Liver (tissue), 10 donors: ENCODE measurements at places on chromosomes 11 and 22. TPM values are rescaled to one million over a fixed set of nuclear protein-coding genes. Genes with fewer than 3 reads are reported as not detected.

KRTAP5-9 gene
- polyA plus RNA-seq, result not detected

F2 gene
- 1,337 TPM for polyA plus RNA-seq

TRIM51 gene
- not detected for polyA plus RNA-seq

FZD4 gene
- 4.9 TPM for polyA plus RNA-seq

OR4D9 gene
- polyA plus RNA-seq, result not detected

RIMBP3C gene
- polyA plus RNA-seq, result 0.05 TPM

CARD16 gene
- polyA plus RNA-seq, result 7.6 TPM

SHANK2 gene
- polyA plus RNA-seq, result 5.4 TPM

C22orf42 gene
- not detected for polyA plus RNA-seq

NRIP3 gene
- 0.07 TPM for polyA plus RNA-seq

MMP12 gene
- not detected for polyA plus RNA-seq

GRCh38 chr22:46070803-46071450, 79.4 kb upstream of the PPARA start:
- no peaks in the 10 kb centered on the region for H3K27me3 ChIP-seq
- peak overlapping the region; percentile 100 for H3K27ac ChIP-seq
- H3K4me1 ChIP-seq, result peaks cover 45% of the 10 kb centered on the region
- no peaks in the 10 kb centered on the region for H3K36me3 ChIP-seq
- peak; percentile 47 for DNase-seq

DNA sequence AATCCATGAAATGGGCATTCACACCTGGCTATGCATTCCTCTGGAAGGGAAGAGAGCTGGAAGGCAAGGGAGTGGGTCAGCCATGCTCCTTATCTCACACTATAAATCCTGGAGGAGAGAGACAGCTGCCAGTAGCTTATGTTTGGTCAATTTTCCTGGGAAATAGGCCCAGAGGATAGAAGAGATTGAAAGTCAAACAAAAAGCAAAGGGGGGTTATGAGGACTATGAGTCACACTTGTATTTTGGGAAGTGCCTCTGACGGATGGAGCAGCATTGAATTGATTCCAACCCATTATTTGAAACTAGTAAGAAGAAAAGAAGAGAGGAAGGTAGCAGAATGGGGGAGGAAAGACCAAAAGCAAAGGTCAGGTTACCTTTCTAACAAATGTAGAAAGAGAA, 25.0 kb downstream of the SNX19 start:
- DNase-seq, result no peak
- H3K27me3 ChIP-seq, result no peaks in the 10 kb centered on the region
- peak overlapping the region; percentile 18 for H3K27ac ChIP-seq
- no peak overlapping the region for H3K4me3 ChIP-seq
- peaks cover 11% of the 10 kb centered on the region for H3K36me3 ChIP-seq
- H3K4me1 ChIP-seq, result peaks cover 4% of the 10 kb centered on the region

DNA sequence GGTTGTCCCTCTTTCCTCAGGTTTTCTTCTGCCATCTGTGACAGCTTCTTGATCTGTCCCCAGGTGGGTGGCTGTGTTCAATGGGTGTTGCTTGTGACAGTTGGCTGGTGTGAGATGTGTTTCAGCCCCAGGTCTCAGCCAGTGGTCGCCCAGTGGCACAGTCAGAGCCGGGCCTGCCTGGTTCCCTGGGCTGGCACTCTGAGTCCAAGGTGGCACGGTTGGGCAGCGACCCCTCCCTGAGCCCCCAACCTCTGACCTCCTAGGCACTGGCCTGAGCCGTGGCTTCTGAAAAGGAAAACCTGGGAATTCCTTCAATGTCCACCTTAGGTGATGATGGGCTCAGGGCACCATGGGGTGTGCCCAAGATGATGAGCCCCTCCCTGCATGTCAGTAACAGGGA, 14.0 kb upstream of the PRODH start:
- no peak overlapping the region for H3K27ac ChIP-seq
- H3K4me1 ChIP-seq, result peaks cover 15% of the 10 kb centered on the region
- H3K4me3 ChIP-seq, result no peak overlapping the region
- no peaks in the 10 kb centered on the region for H3K36me3 ChIP-seq

DNA sequence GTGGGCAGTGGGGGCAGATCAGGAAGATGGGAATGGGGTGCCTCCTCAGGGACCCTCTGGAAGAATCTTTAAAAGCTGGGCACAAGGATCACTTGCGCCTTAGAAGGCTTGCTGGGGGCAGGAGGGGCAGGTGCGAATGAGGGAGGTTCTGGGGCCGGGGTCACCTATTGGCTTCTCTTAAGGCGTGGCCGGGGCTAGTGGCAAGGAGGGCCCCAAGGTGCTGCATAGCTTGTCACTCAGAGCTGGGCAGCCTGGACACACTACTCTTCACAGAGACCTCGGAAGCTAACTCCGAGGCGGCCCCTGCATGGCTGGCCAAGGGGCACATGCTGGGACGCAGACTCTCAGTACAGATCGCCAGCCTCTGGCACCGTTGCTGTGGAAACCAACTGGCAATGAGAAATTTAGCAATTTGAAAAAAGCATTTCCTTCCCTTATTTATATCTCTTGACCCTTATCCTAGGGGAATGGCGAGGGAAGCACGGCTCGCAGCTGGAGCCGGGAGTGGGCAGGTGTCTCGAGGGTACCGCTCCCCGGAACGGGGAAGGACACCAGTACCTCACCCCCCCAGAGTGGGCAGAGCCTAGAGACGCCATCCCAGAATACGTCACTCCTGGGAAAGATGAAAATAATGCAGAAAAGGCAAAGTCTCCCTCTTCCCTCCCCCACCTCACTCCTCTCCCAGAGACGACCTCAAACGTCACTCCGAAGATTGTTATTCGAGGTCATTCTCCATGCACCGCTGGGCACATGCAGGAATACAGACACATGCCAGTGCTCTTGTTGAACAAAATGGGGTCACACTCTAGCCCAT, 188.1 kb downstream of the CTTN start:
- no peak overlapping the region for H3K27ac ChIP-seq
- H3K27me3 ChIP-seq, result no peaks in the 10 kb centered on the region
- no peaks in the 10 kb centered on the region for H3K36me3 ChIP-seq
- no peaks in the 10 kb centered on the region for H3K4me1 ChIP-seq
- no peak overlapping the region for H3K4me3 ChIP-seq

DNA sequence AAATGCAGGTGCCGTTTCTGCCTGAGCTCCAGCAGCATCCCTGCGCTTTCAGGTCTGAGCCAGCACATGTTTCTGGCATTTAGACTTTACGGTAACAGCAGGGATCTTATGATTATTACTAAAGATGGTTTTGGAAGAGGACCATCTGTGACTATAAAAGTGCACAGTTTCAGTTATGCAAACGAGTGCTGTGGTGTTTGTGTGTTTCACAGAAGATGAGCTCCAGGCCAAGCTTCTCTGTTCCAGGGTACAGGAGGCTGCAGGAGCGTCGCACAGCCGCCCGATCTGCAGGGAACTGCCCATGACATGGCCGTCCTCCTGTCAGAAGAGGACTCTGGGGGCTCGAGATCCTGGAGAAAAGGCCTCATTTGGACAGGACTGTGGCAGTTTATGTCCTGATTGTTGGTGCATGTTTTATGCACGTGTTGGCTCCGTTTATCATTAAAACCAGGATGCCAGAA, 297.3 kb downstream of the TBC1D22A start:
- H3K36me3 ChIP-seq, result peaks cover 11% of the 10 kb centered on the region
- H3K4me1 ChIP-seq, result no peaks in the 10 kb centered on the region
- H3K4me3 ChIP-seq, result no peak overlapping the region
- no peaks in the 10 kb centered on the region for H3K27me3 ChIP-seq
- no peak overlapping the region for H3K27ac ChIP-seq
- DNase-seq, result no peak

- no peaks in the 10 kb centered on the region for H3K27me3 ChIP-seq
- H3K4me1 ChIP-seq, result no peaks in the 10 kb centered on the region
- no peaks in the 10 kb centered on the region for H3K36me3 ChIP-seq
- H3K27ac ChIP-seq, result no peak overlapping the region
- no peak for DNase-seq
Observed at GRCh38 chr11:107493117-107493516, 35.5 kb upstream of the CWF19L2 start.

- no peak overlapping the region for H3K4me3 ChIP-seq
- H3K36me3 ChIP-seq, result no peaks in the 10 kb centered on the region
- no peak for DNase-seq
- no peak overlapping the region for H3K27ac ChIP-seq
- no peaks in the 10 kb centered on the region for H3K27me3 ChIP-seq
Observed at GRCh38 chr11:38307455-38307854, 1709.4 kb upstream of the RAG2 start.

DNA sequence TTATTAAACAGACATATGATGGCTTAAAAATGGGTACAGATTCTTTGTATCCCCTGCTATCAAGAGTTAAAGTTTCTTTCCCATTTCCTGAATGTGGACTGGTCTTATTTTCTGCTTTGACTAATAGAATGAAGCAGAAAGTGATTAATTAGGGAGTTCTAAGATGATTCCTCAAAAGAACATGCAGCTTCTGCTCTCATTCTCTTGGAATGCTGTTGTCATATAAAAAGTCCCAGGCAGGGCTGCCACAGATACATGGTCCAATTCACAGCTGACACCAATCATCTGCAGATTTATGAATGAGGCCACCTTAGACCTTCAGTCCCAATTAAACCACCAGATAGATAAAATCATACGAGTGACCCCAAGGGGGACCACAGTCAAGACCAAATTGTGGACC, 844.5 kb upstream of the RAG2 start:
- H3K27me3 ChIP-seq, result no peaks in the 10 kb centered on the region
- no peaks in the 10 kb centered on the region for H3K36me3 ChIP-seq
- H3K4me1 ChIP-seq, result no peaks in the 10 kb centered on the region

DNA sequence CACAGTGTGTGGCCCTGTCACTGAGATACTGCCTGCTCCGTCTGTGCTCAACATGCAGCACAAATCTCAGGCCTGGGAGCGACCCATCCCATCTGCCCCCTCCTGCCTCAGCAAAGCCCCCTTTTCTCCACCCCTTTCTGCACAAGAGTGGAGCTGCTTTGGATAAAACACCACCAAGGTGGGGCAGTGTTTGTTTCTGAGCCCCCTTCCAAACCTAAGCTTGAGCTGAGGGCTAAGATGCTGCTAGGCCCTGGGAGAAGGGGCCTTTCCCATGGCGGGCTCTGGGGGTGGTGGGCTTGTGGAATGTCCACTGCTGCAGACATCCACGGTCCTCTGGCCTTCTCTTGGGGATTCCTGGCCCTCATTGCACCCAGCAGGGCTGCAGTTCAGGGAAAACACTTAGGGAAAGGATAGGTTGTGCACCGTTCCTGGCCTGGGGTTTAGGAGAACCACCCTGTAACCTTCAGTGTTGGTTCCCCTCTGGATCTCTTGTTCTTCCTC, 594.1 kb downstream of the TBC1D22A start:
- H3K4me3 ChIP-seq, result no peak overlapping the region
- no peak overlapping the region for H3K27ac ChIP-seq
- peak; percentile 17 for DNase-seq
- no peaks in the 10 kb centered on the region for H3K4me1 ChIP-seq
- no peaks in the 10 kb centered on the region for H3K27me3 ChIP-seq
- no peaks in the 10 kb centered on the region for H3K36me3 ChIP-seq

- H3K36me3 ChIP-seq, result no peaks in the 10 kb centered on the region
- no peak overlapping the region for H3K27ac ChIP-seq
- H3K4me3 ChIP-seq, result no peak overlapping the region
- H3K27me3 ChIP-seq, result no peaks in the 10 kb centered on the region
- DNase-seq, result no peak
Observed at GRCh38 chr22:29623059-29623458, 19.6 kb downstream of the NF2 start.

- DNase-seq, result no peak
- no peaks in the 10 kb centered on the region for H3K4me1 ChIP-seq
- H3K27me3 ChIP-seq, result no peaks in the 10 kb centered on the region
Observed at GRCh38 chr22:47651216-47651987, 889.0 kb downstream of the TBC1D22A start.

- DNase-seq, result no peak
- H3K27ac ChIP-seq, result no peak overlapping the region
- H3K4me1 ChIP-seq, result peaks cover 1% of the 10 kb centered on the region
- no peaks in the 10 kb centered on the region for H3K36me3 ChIP-seq
- no peaks in the 10 kb centered on the region for H3K27me3 ChIP-seq
Observed at GRCh38 chr11:115344846-115345245, 159.4 kb downstream of the CADM1 start.

DNA sequence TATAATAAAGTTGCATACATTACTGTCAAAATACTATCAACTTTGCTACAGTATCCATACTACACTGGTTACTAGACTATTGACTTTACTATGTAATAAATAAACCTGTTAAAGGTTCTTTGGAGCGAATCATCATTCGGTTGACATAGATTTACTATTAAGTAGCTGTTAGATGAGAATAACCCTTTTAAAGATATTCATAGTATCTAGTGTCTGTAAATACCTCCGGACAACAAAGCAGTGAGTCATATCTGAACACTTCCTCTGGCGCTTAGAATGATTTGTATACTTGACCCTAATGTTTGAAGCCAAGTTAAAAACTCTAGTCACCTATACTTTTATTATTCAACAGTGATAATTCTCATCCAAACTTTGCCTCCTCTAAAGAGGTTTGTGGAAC, 84.7 kb downstream of the MSANTD4 start:
- H3K4me1 ChIP-seq, result no peaks in the 10 kb centered on the region
- H3K27ac ChIP-seq, result no peak overlapping the region
- no peak for DNase-seq
- H3K4me3 ChIP-seq, result no peak overlapping the region
- H3K36me3 ChIP-seq, result no peaks in the 10 kb centered on the region
- H3K27me3 ChIP-seq, result no peaks in the 10 kb centered on the region

- peaks cover 21% of the 10 kb centered on the region for H3K4me1 ChIP-seq
- H3K27me3 ChIP-seq, result no peaks in the 10 kb centered on the region
- peaks cover 41% of the 10 kb centered on the region for H3K36me3 ChIP-seq
- no peak for DNase-seq
Observed at GRCh38 chr22:50274771-50275170, 4.6 kb upstream of the MAPK11 start.

- no peak overlapping the region for H3K4me3 ChIP-seq
- no peak overlapping the region for H3K27ac ChIP-seq
- no peaks in the 10 kb centered on the region for H3K36me3 ChIP-seq
Observed at GRCh38 chr22:48450188-48450825, 1377.4 kb downstream of the BRD1 start.

- no peaks in the 10 kb centered on the region for H3K36me3 ChIP-seq
- DNase-seq, result no peak
- no peak overlapping the region for H3K27ac ChIP-seq
Observed at GRCh38 chr11:11141065-11141464, 212.0 kb downstream of the CSNK2A3 start.

GRCh38 chr11:61752117-61752924, at the start of gene MYRF:
Gene MYRF (plus strand): TSS chr11:61752636. CDS start chr11:61752745, 109 bp downstream.
- no peaks in the 10 kb centered on the region for H3K36me3 ChIP-seq
- H3K4me1 ChIP-seq, result peaks cover 39% of the 10 kb centered on the region
- DNase-seq, result peak; percentile 77
- peak within 1 kb of the TSS; percentile 71 for H3K27ac ChIP-seq
- peak within 1 kb of the TSS; percentile 66 for H3K4me3 ChIP-seq

- H3K4me3 ChIP-seq, result no peak overlapping the region
- no peaks in the 10 kb centered on the region for H3K27me3 ChIP-seq
- H3K4me1 ChIP-seq, result no peaks in the 10 kb centered on the region
- no peak overlapping the region for H3K27ac ChIP-seq
- no peaks in the 10 kb centered on the region for H3K36me3 ChIP-seq
Observed at GRCh38 chr11:130585545-130585944, 137.1 kb downstream of the ADAMTS15 start.
